Central memory CD8-positive, alpha-beta T cell (primary cell): ENCODE measurements at places on chromosomes 2 and 18.

DNA sequence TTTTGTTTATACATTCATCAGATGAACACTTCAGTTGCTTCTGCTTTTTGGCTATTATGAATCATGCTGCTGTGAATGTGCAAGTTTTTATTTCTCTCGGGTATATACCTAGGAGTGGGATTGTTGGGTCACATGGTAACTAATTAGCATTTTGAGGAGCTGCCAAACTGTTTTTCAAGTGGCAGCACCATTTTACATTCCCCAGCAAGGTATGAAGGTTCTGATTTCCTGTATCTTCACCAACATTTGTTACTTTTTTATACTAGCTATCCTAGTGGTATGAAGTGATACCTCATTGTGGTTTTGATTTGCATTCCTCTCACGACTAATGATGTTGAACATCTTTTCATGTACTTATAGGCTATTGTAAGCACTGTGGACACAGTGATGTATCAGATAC is 53.9 kb downstream of the DYNC1I2 start:
- DNase-seq, result no peak

GRCh38 chr2:16069663-16069932 is 129.2 kb downstream of the MYCN start:
- no peak for DNase-seq

DNA sequence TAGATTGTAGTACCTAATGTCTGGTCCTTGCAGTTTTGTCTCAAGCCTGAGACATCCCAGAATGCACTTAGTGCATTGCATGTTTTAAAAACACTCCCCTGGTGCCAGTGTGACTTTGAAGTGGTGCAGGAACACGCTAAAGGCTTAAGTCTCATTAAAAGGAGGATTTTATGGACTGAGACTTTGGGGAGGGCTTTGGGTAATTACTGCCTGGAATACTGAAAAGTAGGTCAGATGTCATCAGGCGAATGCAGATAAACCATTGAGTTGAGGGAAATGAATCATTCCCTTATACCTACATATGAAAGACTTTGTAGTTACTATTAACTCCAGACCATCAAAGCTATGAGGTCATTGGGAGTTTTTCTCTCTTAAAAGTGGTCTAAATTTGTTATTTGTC is 3.0 kb upstream of the OSBPL1A start:
- no peak for DNase-seq

DNA sequence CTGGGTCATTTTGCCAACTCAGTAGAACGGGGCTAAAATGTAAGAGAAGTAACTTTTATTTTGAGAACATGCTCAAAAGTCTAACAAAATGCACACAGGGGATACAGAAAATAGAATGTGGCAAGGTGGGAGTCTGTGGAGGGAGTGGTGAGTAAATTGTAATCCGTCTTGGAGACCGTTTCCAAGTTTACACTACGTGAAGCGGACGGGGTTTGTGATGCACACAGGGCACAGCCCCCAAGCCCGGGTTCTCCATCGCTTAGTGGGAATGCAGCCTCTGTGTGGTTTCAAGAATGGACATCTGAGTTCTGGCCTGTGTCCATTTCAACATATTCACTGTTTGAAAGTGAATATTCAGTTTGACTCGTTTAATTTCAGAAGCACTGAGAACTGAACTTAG is 65.0 kb upstream of the TMEM18 start:
- DNase-seq, result no peak

DNA sequence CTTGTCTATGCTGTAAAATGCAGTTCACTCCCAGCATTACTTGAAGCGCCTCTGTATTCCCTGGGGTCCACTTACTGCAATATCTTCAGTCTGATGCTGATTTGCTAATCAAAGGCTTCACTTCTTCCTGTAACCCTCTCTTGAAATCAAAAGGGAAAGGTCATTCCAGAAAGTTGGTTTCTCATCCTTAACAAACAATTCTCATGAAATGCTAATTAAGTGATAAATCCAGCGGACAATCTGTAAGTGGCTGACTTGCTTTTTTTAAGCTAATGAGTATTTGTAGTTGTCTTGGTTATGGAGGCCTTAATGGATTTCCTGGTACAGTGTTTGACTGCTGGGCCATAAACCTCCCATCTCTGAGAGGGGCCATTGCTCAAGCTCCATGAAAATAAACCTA is 499.6 kb upstream of the HS6ST1 start:
- DNase-seq, result no peak

DNA sequence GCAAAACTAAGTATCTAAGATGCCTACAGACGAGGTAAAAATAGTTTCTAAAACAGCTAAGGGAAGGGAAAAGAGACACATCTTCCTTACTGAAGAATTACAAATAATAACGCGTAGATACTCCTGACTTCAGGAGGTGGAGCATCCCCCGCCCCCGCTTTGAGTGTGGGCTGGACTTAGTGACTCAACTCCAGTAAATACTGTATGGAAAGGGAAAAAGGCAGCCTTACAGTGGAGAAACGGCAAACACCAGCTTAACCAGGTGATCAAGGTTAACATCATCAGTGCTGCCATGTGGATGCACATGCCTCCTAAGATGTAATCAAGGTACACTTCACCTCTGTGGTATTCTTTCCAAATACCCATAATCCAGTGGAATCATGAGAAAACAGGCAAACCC is 47.9 kb downstream of the HADHB start:
- DNase-seq, result no peak

- DNase-seq, result no peak
These were observed 116.6 kb downstream of the HDAC4 start for GRCh38 chr2:239283961-239284795.

DNA sequence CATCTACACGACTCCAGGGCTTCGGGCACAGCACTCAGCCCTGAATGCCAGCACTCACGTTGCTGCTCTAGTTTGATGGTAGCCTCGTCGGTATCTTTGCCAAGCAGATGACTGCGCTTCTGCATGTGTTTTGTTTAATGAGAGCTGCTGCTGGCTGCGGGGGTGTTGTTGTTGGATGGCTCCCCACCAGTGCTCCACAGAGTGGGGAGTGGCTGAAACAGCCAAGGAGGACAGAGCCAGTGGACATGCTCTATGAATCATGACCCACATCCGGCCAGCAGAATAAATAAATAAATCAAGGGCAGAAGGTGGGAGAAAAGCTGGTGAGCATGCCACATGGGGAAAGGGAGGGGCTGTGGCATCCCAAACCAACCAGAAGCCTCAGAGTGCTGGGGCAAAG is 131.2 kb upstream of the SOX11 start:
- DNase-seq, result no peak

DNA sequence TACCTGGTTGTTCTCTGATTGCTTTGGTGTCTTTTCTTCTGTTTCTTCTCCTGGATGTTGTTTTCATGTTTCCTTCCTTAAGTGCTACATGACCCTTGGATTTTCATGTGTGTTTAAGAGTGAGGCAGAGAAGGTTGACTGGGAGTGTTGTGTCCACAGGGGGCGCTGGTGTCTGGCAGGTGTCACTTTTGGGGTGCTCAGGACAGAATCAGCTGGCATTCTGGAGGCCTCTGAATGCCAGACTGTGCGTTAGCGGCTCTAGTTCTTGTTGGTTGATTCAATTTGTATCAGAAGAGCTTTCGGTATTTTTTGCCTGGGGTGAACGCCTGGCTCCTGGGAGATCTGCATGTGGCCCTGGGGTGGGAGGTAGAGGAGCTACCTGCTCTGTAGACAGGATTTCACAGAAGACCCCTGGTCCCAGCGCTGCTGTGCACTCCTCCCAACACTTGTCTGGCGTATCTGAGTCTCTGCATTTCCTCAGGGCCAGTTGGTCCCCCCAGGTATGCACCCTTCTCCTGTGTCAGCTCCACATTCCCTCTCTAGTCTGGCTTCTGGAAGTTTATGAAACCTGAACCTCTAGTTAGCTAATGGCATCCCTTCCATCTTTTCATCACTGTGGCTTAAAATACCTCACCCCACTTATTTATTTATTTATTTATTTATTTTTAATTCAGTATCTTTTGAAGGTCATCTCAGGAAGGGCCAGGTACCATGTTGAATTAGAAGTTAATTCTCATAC is 1.1 kb downstream of the GREB1 start:
- no peak for DNase-seq

GRCh38 chr2:873651-874580 is 76.7 kb upstream of the SNTG2 start:
- DNase-seq, result no peak

- DNase-seq, result no peak
These were observed 621.3 kb downstream of the SUCLG1 start for GRCh38 chr2:83837823-83838222.

DNA sequence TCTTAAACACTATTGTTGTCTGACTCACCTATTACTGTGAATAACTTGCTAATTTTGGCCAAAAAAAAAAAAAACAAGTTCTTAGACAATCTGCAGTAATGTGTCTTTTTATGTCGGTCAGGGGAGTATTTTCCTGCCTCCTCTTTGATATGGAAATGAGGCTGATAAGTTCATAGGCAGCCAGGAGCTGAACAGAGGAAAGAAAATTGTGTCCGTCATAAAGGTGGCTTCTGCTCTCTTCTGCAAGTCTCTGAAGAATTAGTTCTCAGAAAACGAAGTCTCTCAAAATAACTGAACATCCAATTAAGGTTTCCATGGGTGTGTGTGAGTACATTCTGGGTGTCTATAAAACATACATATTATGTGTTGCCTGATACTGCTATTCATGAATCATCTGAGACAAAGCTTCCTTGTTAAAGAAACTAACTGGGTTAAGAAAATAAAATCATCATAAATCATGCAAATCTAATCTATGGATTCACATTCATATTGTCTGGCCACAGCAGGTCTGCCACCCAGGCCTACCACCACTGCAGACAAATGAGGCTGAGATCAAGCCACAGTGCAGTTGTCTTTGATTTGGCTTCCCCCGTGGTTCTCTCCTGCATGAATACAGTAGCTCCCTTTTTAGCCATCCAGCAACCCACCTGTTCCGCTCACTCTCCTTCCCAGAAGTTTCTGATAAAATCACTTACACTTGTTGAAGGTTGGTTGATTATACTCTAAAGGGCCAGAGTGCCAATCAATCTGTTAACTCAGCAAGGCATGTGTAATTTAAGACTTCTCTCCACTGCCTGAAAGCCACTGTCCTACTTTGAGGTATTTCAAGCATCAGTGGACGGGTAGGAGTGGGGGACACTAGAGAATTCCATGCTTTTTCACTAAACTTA is 19.4 kb upstream of the SP5 start:
- no peak for DNase-seq

GRCh38 chr18:5600378-5601071 is 56.7 kb upstream of the EPB41L3 start:
- no peak for DNase-seq

GRCh38 chr2:162244541-162245031 is 1.3 kb upstream of the FAP start:
- no peak for DNase-seq

DNA sequence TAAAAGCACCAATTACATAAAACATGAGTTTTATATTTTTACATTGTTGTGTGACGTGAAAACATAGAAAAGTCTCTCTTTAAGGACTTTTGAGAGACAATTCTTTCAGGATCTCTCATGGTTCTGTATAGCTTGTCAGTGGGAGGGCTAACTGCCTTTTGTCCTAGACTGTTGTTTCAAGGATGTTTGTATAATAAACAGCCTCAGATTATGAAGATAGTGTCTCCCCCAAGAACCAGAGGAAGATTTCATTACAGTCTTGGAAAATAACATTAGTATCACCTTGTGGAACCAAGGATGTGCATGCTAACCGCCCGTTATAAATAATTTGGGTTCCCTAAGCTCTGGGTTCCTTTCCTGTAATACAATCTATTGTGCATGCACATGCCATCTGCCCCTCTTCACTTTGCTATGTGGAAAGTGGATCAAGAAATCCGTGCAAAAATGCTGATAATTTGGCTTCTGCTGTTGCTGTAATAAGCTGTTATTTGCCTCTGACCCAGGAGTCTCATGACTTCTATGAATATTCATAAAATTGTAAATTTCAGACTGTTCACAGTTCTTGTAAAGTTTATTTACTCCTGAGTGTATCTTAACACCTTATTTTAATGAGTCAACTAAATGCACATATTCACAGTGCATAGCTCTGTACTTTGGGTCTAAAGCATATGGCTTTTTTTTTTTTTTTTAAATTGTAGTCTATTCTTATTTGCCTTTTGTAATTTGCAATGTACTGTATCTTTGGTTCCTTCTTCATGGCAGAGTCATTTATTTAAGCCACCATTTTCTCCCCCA is 265.5 kb downstream of the PTH2R start:
- DNase-seq, result no peak

DNA sequence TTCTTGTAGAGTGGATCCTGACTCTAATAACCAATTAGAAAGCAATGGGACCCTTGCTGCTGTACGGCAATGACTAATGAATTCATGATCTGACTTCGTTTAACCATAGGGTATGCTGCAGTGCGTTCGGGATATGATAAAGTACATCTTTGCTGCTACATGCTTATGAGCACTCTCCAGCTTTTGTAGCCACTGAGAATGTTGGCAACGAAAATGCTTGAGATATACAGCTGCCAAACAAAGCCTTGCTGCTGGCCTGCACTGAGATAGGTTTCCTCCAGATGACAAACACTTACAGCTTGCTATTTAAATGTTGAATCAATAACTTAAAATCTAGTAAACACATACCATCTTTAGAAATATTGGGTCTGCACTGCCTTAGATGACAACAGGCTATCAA is 372.4 kb upstream of the SLC8A1 start:
- DNase-seq, result no peak

DNA sequence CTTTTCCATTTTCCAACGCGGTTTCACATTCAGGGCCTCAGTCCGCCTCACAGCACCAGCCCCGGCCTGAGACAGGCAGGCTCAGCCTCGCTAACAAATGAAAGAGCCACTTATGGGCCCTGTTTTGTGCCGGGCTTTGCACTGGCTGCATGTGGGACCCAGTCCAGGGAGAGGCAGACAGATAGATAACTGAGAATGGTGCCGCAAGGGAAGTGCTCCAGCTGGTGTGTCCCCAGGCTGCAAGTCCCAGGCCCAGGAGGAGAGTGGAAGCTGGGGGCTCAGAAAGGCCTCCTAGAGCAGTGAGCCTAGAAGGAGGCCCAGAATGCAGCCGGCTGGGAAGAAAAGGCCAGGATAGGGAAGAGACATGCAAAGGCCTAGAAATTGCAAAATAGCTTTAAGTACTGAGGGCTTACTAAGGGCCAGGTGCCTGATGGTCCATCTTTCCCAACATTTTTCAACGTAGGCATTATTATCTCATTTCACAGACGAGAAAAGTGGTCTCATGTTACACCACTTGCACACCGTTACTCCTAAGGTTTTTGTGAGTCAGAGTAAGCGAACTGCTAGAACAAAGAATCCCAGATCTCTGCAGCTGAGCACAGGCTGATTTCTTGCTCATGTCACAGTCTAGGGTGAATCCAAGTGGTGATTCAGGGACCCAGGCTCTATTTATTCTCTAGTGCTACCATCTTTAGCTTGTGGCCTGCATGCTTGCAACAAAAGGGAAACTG is 26.0 kb downstream of the ADRA2B start:
- no peak for DNase-seq

DNA sequence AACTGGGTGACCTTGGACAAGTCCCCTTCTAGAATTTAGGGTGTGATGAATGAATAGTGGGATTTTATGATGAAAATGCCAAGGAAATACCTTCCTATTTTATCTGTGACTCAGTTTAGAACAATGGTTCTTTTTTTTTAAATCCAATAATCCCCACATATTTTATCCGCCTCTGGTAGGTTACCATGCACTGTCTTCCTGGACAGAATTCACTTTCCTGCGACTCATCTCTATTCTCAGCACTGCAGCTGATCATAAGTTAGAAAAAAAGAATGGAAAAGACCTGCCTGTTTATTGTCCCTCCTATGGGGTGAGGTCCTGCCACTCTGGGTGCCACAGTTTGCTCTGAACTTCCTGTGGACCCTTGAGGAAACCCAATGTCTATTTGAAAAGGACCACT is 73.1 kb downstream of the IRS1 start:
- no peak for DNase-seq
